ENCODE measurements at places on chromosomes 12 and 14. TPM values are rescaled to one million over a fixed set of nuclear protein-coding genes. Genes with fewer than 3 reads are reported as not detected.
A peak's percentile ranks its signal among the peaks of the same experiment; 100 is the strongest.

DNA sequence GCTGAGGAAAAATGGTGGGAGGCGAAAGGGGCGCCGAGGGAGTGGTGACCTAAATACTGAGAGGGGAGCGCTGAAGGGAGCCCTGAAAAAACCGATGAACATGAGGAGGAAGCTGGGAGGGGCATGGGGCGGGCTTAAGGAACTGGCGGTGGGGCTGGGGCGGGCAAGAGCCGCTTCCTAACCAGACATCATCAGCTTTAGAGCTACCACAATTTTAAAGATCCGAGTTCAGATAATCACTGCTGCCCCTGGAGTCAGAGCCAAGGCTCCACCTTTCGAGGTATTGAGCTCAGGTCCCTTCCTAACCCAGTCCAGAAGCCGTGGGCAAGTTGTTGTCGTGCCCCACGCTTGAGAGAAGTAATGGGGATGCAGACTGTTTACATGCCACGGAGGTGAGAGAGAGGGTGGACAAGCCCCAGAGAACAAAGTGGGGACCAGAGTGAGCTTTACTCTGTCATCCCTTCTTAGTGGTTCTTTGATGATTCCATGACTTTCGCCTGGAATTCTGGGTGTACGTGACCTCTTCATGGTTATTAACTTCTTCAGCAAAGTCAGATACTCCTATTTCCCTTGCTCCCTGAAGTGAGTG lies 393 bp downstream of the ORMDL2 start:
- no peaks in the 10 kb centered on the region for H3K27me3 ChIP-seq
- peak overlapping the region; percentile 100 for H3K4me3 ChIP-seq
- H3K4me1 ChIP-seq, result peaks cover 16% of the 10 kb centered on the region
- peaks cover 37% of the 10 kb centered on the region for H3K36me3 ChIP-seq
- peak overlapping the region; percentile 89 for H3K27ac ChIP-seq
- DNase-seq, result no peak

GRCh38 chr12:68422956-68423574 lies 90.9 kb upstream of the MDM1 start:
- no peak overlapping the region for H3K4me3 ChIP-seq
- peaks cover 18% of the 10 kb centered on the region for H3K4me1 ChIP-seq
- H3K27ac ChIP-seq, result peak overlapping the region; percentile 44
- no peaks in the 10 kb centered on the region for H3K27me3 ChIP-seq
- DNase-seq, result no peak
- H3K36me3 ChIP-seq, result no peaks in the 10 kb centered on the region

The EGLN3 gene
- 3.6 TPM for total RNA-seq

The DEPDC4 gene
- 2.6 TPM for total RNA-seq

DNA sequence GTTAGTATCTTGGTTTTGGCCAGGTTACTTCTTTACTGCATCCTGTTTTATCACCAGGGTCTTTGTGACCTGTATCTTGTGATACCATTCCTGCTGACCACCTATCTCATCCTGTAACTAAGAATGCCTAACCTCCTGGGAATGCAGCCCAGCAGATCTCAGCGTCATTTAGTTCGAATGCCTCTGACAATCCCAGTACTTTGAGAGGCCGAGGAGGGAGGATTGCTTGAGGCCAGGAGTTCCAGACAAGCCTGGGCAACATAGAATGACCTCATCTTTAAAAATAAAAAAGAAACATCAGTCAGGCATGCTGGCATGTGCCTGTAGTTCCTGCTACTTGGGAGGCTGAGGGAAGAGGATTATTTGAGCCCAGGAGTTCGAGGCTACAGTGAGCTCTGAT lies 206.5 kb downstream of the SUDS3 start:
- no peak for DNase-seq
- H3K4me1 ChIP-seq, result no peaks in the 10 kb centered on the region
